ENCODE measurements at places on chromosomes 1 and 21. TPM values are rescaled to one million over a fixed set of nuclear protein-coding genes. Genes with fewer than 3 reads are reported as not detected.

The DUSP10 gene
- total RNA-seq = 29.4 TPM

The SPATA46 gene
- not detected for total RNA-seq

The FAM72D gene
- total RNA-seq = 3.4 TPM

The GREM2 gene
- 1.0 TPM for total RNA-seq

The ZBTB8B gene
- 0.74 TPM for total RNA-seq

The CCT3 gene
- total RNA-seq = 209 TPM

DNA sequence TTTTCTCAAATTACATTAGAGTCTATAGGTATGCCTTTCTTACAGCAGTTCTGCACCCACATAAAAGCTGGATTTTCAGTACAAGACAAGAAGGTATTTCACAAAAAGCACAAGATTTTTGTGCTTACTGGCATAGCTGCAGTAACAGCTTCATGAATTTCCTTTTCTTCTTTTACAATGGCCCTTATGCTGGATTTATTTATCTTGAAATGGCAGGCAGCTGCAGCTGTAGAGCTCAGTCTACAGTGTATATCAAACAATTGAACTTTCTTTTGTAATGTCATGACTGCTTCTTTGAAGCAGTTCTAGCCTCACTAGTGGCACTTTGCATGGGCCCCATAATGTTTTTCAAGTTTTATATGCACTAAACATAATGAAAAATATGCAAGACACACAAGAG, 510.2 kb downstream of the KCNT2 start:
- no peak overlapping the region for H3K27ac ChIP-seq
- no peaks in the 10 kb centered on the region for H3K36me3 ChIP-seq
- H3K4me3 ChIP-seq = no peak overlapping the region
- no peak for DNase-seq
- H3K27me3 ChIP-seq = no peaks in the 10 kb centered on the region

GRCh38 chr21:31443736-31444521, 99.9 kb upstream of the TIAM1 start:
- H3K36me3 ChIP-seq = peaks cover 22% of the 10 kb centered on the region
- H3K4me3 ChIP-seq = no peak overlapping the region
- DNase-seq = no peak

DNA sequence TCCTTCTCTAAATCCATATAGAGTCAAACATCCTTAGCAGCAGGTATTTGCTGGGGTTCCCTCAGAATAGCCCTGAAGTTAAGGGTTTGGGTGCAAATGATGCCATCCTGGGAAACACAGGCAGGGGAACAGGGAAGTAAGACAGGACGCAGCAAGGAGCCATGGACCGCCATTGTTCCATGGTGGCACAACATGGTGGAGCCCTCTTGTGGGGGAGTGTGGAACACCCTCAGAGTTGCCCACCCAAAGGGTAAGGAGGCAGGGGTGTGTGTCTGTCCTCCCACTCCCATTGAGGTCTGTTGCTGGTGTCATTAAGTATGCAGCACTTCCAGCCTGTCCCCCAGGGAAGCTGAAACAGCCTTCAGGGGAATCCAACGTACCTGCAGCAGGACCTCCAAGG, 20.4 kb upstream of the RCAN1 start:
- no peaks in the 10 kb centered on the region for H3K4me1 ChIP-seq
- H3K4me3 ChIP-seq = no peak overlapping the region
- no peak for DNase-seq
- no peak overlapping the region for H3K27ac ChIP-seq

DNA sequence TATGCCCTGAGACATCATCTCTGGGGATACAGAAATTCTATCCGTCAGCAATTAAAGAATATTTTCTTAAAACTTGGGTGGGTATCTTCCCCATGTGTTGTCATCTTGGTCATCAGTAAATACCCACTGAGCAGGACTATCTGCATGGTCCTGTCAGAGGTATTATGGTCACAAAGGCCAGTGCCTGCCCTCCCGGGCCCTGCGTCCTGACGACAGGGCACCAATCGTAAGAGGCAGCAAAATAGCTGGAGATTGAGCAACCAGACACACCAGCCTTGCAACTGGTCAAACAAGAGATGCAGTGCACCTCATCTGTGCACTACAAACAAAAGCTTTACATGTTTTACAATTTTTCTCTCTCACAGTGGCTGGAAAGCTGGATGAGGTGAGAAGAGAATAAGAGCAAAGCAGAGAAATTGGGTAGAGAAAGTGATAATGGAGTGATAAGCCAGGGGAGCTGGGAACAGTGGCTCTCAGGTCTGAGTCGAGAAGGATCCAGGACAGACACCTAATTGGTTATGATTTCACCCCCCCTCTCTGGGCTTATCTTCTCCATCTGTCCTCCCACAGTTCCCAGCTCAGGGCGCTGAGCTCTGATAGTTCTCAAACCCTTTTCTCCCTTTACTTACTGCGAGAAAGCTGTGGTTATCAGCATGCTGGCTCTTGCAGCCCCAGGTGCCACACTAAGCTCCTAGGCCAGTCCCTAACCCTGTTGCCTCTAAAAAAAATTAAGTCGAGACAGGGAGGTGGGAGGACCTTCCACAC, 8.8 kb upstream of the SRP9 start:
- H3K4me3 ChIP-seq = peak overlapping the region; percentile 76
- H3K27ac ChIP-seq = peak overlapping the region; percentile 89
- peaks cover 3% of the 10 kb centered on the region for H3K36me3 ChIP-seq
- no peaks in the 10 kb centered on the region for H3K27me3 ChIP-seq

- H3K27me3 ChIP-seq = no peaks in the 10 kb centered on the region
- DNase-seq = no peak
- H3K27ac ChIP-seq = no peak overlapping the region
- H3K36me3 ChIP-seq = no peaks in the 10 kb centered on the region
Measured at GRCh38 chr1:98557895-98558294, 103.6 kb upstream of the SNX7 start.

DNA sequence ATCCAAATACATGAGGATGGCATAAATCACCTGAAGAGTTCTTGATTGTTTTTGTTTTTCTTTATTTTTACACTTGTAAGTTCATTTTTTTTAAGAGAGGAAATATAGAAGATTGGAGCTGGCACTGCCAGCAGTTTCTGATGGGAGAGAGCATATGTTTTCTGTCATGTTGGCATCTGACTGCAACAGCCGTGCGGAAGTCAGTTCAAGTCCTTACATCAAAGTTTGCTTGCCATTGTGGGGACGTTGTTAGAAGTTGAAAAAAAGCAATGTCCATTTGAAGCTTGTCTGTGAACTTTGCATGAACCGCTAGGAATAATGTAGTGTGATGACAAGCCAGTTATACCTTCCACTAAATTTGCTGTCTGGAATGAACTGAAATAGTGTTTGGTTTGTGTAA, 126.5 kb upstream of the USH2A start:
- no peak overlapping the region for H3K27ac ChIP-seq
- H3K4me1 ChIP-seq = no peaks in the 10 kb centered on the region
- no peak for DNase-seq

DNA sequence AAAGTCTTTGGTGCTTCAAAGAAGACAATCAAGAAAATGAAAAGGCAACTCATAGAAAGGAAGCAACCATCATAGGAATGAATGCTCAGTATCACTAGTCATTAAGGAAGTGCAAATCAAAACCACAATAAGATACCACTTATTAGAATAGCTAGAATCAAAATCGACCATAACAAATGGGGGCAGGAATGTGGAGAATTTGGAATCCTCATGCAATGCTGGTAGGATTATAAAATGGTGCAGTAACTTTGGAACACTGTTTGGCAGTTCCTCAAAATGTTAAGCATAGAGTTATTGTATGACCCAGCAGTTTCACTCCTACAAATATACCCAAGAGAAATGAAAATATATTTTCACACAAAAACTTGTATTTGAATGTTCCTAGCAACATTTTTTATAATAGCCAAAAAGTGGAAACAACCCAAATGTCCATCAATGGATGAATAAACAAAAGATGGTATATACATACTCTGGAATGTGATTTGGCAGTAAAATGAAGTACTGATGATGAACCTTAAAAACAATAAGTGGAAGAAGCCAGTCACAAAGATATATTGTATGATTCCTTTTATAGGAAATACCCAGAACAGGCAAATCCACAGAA, 105.6 kb downstream of the MIS18A start:
- no peaks in the 10 kb centered on the region for H3K36me3 ChIP-seq
- no peaks in the 10 kb centered on the region for H3K27me3 ChIP-seq
- no peak for DNase-seq

GRCh38 chr21:36288651-36289243, 31.2 kb upstream of the MORC3 start:
- peaks cover 7% of the 10 kb centered on the region for H3K4me1 ChIP-seq
- H3K27ac ChIP-seq = no peak overlapping the region
- peaks cover 14% of the 10 kb centered on the region for H3K36me3 ChIP-seq
- no peaks in the 10 kb centered on the region for H3K27me3 ChIP-seq

GRCh38 chr1:97044159-97044760, 322.7 kb downstream of the PTBP2 start:
- H3K4me3 ChIP-seq = no peak overlapping the region
- H3K4me1 ChIP-seq = no peaks in the 10 kb centered on the region
- no peak overlapping the region for H3K27ac ChIP-seq
- DNase-seq = no peak
- no peaks in the 10 kb centered on the region for H3K27me3 ChIP-seq

- no peak for DNase-seq
- H3K27me3 ChIP-seq = no peaks in the 10 kb centered on the region
- H3K4me1 ChIP-seq = no peaks in the 10 kb centered on the region
- H3K4me3 ChIP-seq = no peak overlapping the region
- H3K36me3 ChIP-seq = peaks cover 7% of the 10 kb centered on the region
Measured at GRCh38 chr1:112548547-112548946, 39.8 kb downstream of the WNT2B start.

- DNase-seq = no peak
- H3K4me1 ChIP-seq = no peaks in the 10 kb centered on the region
- H3K36me3 ChIP-seq = no peaks in the 10 kb centered on the region
- H3K4me3 ChIP-seq = no peak overlapping the region
Measured at GRCh38 chr1:171438441-171438840, 46.9 kb upstream of the PRRC2C start.

GRCh38 chr1:40782371-40782956, 1.1 kb upstream of the KCNQ4 start:
- H3K36me3 ChIP-seq = peaks cover 5% of the 10 kb centered on the region
- no peak for DNase-seq
- peaks cover 29% of the 10 kb centered on the region for H3K27me3 ChIP-seq
- peaks cover 15% of the 10 kb centered on the region for H3K4me1 ChIP-seq
- H3K4me3 ChIP-seq = peak overlapping the region; percentile 87

DNA sequence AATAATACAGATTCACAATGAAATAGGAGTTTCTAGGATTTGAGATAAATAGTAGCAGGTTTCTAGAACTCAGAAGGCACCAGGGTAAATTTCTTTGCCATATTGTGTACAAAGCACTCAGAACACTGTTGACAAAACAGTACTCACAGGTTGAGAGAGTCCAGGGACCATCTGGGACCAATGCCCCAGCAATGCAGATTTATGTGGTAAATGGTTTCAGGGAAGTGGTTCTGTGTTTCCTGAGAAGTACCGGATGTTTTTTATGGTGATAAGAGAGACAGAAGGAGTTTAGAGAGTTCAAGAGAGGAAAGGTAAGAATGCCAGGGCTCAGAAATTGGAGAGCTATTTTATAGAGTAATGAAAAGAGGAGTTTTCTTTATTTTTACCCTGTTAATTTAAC, 29.6 kb upstream of the DIPK1A start:
- H3K4me1 ChIP-seq = no peaks in the 10 kb centered on the region
- H3K4me3 ChIP-seq = no peak overlapping the region
- no peak for DNase-seq
- no peak overlapping the region for H3K27ac ChIP-seq
- H3K27me3 ChIP-seq = no peaks in the 10 kb centered on the region

- peaks cover 9% of the 10 kb centered on the region for H3K4me1 ChIP-seq
- no peak for DNase-seq
- H3K36me3 ChIP-seq = no peaks in the 10 kb centered on the region
- H3K27ac ChIP-seq = no peak overlapping the region
Measured at GRCh38 chr1:209688746-209689234, 13.6 kb downstream of the G0S2 start.

- peaks cover 17% of the 10 kb centered on the region for H3K4me1 ChIP-seq
- H3K4me3 ChIP-seq = no peak overlapping the region
- H3K36me3 ChIP-seq = peaks cover 13% of the 10 kb centered on the region
- DNase-seq = no peak
- no peaks in the 10 kb centered on the region for H3K27me3 ChIP-seq
- H3K27ac ChIP-seq = no peak overlapping the region
Measured at GRCh38 chr1:66938613-66939012, 13.8 kb downstream of the MIER1 start.

GRCh38 chr1:36420836-36421317, 23.2 kb upstream of the LSM10 start:
- H3K4me1 ChIP-seq = peaks cover 12% of the 10 kb centered on the region
- H3K27ac ChIP-seq = peak overlapping the region; percentile 88
- peak; percentile 91 for DNase-seq
- H3K27me3 ChIP-seq = no peaks in the 10 kb centered on the region
- peak overlapping the region; percentile 55 for H3K4me3 ChIP-seq

DNA sequence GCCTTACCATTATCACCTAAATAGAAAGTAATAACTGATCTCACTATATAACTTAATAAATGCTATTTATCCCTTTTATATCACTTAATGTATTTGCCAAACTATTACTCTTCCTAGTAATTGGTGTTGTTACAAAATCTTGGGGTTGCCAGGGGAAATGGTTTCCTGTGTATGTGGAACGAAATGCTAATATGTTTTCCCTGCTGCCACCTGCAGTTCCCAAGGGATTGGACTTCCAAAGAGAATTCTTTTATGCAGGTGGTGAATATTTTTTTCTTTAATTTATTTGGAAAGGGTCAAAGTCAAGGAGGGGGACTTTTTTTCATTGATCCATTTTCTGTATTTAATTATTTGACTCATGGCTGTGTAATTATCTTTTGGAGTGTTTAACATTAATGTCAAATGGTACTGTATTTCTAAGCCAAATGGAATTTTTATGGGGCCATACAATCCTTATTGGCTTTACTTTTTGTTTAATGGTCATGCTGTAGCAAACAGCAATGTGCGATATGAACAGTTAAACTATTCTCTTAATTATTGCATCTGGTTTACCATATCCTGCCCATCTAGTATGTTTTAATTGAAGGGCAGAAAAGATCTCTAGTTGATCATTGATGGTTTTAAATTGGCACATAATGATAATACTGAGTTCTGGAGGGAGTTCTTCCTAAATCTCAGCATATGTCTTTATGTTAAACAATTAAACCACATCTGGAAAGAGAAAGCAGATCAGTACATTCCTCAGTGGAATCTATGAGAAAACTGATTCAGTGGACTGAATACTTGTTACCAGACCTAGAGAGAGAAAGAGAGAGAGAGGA, 486.3 kb downstream of the TTLL7 start:
- H3K36me3 ChIP-seq = no peaks in the 10 kb centered on the region
- H3K4me1 ChIP-seq = peaks cover 18% of the 10 kb centered on the region
- no peak overlapping the region for H3K27ac ChIP-seq
- H3K4me3 ChIP-seq = no peak overlapping the region

- no peaks in the 10 kb centered on the region for H3K4me1 ChIP-seq
- H3K27ac ChIP-seq = no peak overlapping the region
- H3K27me3 ChIP-seq = no peaks in the 10 kb centered on the region
- DNase-seq = no peak
- H3K4me3 ChIP-seq = no peak overlapping the region
Measured at GRCh38 chr1:113875714-113876113, 4.2 kb upstream of the PTPN22 start.
